Naive thymus-derived CD8-positive, alpha-beta T cell (primary cell): ENCODE measurements at places on chromosomes 5 and 9. TPM values are rescaled to one million over a fixed set of nuclear protein-coding genes. Genes with fewer than 3 reads are reported as not detected.

DNA sequence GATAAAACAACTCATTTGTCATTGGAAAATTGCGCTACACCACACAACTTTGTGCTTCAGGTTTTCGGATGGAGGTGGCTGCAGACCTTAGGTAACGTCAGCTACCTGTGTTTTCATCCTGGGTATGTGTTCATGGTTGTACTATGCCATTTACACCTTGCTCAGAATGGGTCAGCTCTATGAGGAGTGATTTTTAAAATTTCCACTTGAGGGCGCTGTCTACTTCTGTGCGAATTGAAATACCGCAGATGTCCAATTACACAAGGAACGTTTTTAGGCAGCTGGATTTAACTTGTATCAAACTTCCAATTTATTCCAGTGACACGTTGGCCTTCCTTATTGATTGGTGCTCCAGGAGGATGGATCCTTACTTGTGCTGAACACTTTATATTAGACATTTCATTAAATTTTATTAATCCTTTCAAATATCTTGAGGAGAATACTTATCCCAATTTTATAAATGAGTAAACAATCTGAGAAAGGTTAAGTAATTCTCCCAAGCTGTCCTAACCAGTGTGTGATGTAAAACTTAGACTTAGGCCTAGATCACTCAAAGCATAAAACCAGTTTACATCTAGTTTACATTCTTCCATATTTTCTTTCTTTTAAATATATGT lies 23.4 kb downstream of the DMRTA1 start:
- DNase-seq: no peak

TRAF1 gene
- total RNA-seq: 125 TPM

AGXT2 gene
- not detected for total RNA-seq

C5orf63 gene
- total RNA-seq: 19.2 TPM

- DNase-seq: no peak
Observed at GRCh38 chr5:60687927-60688720, 11.8 kb downstream of the DEPDC1B start.

DNA sequence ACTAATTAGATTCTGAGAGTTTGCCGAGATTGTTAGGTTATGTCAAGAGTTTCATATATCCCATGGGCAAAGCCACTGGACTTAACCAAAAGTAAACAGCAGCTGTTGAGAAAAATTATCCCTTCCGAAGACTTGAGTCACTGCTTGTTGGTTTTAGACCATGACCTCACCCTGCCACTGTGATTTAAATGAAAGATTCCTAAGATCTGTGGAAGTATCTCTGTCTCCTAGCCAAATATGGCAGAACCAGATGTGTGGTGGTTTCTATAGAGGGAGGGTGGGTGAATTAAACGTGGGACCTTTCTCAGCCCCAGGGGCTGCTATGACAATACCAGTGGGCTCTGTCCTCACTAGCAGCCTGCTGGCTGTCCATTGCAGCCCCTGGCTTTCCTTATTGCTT lies 19.3 kb downstream of the DMRT3 start:
- DNase-seq: no peak

- no peak for DNase-seq
Observed at GRCh38 chr9:124580186-124580585, 73.0 kb upstream of the NR5A1 start.

SPATA31C1 gene
- not detected for total RNA-seq

HBEGF gene
- 0.30 TPM for total RNA-seq

GRCh38 chr5:400282-401145 lies 42.5 kb upstream of the EXOC3 start:
- no peak for DNase-seq

- no peak for DNase-seq
Observed at GRCh38 chr5:164637931-164638521, 1132.6 kb downstream of the MAT2B start.
